ENCODE measurements at places on chromosomes 4 and X.

DNA sequence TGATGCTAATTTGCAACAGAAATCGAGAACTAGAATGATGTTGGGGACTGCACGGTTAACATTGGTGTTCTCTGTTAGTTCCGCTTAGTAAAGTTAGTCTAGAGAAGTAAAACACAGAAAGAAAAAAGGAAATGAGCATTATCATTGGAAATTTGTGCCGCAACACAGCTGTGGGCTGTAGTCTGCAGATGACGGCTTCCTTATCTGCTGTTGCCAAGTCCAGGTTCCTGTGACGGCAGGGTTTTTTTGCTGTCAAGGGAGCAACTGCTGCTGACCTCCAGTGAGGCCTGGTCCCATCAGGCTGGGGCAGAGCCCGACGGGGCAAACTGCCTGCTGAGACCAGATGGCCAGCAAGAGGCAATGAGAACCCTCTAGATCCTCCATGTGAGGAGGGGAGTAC is 38.9 kb upstream of the PHEX start:
- no peak for DNase-seq

DNA sequence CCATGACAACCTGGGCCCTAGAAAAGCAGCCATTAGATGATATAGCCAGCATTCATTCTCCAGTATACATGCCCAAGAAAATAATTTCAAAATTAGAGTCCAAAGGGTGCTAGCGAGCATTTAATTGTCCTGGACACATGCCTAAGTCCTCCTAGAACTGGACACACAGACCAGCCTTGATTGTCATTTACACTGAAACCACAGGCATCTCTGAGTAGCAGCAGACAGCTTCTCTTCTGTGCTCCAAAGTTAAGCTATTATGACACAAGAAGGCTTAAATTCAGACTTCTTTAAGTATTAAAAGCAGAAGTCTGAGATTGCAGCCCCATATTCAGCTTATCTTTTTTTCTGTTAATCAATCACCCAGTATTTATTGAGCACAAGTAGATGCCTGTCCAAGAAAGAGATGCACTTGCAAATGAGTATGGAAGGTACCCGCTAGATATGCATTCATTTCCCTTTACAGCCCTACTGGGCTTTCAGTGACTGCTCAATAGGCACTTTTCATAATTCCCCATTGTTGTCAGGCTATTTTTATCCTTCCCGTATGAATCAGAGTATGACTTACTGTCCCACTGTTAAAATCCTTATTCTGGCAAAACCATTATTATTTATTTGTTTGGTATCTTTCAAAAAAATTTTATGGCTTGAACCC is 374.1 kb downstream of the FBXW7 start:
- no peak for DNase-seq

GRCh38 chr4:11801466-11802446 is 373.1 kb upstream of the HS3ST1 start:
- no peak for DNase-seq

DNA sequence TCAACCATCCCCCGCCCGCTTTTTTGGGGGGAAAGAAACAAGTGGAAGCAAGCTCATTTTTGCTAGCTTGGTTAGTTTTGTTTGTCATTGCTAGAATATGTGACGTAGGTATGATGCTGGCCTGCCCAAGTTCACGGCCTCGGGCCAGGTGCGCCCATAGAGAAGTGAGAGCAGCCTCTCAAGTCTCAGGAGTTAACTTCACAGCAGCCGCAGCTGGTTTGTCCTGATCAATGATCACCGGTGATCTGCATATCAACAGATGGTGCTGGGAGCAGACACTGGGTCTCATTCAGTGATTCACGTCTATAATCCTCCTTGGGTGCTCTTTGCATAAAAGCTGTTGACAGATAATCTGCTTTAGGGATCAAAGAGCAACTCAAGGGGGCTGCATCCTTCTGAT is 50.1 kb downstream of the ENPP6 start:
- no peak for DNase-seq

GRCh38 chr4:77493829-77494551 is 111.6 kb upstream of the CXCL13 start:
- DNase-seq: no peak

GRCh38 chrX:153861151-153861550 is 24.8 kb downstream of the L1CAM start:
- no peak for DNase-seq

DNA sequence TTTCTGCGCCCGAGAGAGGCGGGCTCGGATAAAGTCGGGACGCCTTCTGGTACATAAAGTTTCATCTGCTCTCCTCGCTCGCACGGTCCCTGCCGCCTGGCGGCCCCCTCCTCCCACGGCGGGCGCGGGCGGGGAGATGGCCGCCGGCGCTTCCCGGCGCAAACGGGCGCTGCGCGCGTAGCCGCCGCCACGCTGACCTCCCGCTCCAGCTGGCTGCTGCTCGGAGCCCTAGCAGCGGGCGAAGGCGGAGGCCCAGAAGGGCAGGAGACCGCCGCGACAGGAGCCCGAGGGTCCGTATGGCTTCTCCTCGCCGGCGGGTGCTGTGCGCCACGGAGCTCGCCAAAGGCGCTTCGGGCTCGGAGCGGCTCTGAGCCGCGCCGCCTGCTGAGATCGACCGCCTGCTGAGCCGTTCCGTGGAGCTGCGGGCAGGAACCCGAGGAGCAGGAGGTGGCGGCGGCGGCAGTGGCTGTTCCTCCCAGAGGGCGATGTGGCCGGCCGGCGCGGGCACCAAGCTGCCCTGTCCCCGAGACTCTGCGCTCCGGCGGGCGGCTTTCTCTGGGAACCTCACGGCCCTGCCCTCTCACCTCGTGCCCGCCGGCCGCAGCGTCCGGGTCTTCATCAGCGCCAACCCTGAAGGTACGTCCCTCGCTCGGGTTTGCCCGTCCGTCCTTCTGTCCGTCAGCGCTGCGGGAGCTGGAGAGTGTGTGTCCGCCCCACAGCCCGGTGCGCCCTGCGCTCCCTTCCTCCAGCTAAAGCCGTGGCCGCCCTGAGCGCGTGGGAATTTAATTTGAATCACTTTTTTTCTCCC is at the start of gene NWD2:
Gene NWD2 (plus strand): TSS at position 161 of the 808 bp plus-strand sequence. CDS start 325 bp downstream, at position 486.
- DNase-seq: no peak

DNA sequence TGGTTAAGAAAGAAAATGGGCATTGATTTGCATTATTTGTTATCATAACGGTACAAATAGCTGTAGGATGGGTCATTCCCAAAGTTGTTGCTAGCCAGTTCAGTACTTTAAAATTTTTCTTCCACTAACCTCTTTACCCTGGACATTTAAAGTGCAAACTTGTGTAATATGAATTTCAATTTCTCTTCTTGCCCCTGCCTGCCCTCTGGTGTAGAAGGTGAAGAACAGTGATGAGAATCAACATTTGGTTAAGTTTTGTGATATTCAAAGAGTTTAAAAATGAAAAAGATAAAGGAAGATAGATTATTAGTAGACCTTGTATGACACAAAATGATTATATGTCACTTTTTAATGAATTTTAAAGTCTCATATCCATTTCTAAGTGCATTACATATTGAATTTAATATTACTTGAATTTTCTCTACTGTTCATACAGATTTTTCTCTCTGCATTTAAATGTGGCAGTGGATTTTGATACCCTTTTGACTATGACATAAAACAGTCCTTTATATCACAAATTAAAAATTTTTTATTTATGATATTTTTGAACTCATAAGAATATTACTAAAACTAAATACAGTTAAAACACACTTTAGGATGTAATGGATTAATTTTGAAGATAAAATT is 337.7 kb downstream of the BMPR1B start:
- no peak for DNase-seq

- no peak for DNase-seq
Measured at GRCh38 chrX:825991-826390, 195.4 kb downstream of the SHOX start.

DNA sequence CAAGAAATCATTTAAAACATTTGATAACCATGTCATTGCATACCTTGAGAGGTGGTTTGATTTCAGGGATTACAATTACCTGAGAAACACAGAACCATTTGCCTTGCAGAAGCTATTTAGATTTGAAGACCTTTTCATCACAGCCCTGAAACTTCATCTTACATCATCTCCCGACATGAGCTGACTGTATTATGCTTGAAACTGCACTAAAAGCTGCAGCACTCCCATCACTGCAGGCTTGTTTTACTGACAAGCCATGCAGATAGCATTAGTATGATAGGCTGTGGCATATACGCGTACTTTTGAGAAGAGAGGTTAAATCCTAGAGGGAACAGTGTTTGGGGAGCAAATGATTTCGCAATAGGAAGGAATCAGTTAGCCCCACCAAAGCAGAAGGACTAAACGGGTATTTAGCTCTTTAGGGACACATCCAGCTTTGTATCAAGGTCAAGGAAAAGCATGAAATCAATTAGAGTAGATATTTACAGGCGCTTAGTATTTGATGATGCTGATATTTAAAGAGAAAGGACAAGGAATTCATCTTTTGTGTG is 133.2 kb upstream of the DIAPH2 start:
- DNase-seq: no peak

DNA sequence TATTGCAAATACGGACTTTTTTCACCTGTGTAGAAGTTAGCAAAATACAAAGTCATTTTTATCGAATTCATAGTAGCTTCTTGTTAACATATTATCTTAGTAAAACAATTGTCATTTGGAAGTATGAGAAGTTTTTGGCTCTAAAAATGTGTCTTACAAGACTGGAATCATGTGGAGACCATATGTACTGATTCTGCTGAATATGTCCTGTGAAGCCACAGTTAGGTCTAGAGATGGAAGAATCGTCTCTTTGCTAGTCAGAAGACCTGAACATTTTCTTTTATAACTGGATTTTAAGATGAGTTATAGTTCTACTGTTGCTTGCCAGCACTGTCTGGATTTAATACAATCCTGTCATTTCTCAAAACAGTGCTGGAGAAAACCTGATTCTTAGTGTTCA is 29.0 kb downstream of the TMEM165 start:
- no peak for DNase-seq

- DNase-seq: no peak
Measured at GRCh38 chr4:76991161-76991660, 41.7 kb downstream of the SEPTIN11 start.

- no peak for DNase-seq
Measured at GRCh38 chr4:99710681-99711345, 53.2 kb upstream of the C4orf54 start.

GRCh38 chr4:152972821-152973628 is 36.9 kb downstream of the FHDC1 start:
- no peak for DNase-seq

GRCh38 chrX:113728937-113729336 is 854.9 kb upstream of the HTR2C start:
- DNase-seq: no peak

DNA sequence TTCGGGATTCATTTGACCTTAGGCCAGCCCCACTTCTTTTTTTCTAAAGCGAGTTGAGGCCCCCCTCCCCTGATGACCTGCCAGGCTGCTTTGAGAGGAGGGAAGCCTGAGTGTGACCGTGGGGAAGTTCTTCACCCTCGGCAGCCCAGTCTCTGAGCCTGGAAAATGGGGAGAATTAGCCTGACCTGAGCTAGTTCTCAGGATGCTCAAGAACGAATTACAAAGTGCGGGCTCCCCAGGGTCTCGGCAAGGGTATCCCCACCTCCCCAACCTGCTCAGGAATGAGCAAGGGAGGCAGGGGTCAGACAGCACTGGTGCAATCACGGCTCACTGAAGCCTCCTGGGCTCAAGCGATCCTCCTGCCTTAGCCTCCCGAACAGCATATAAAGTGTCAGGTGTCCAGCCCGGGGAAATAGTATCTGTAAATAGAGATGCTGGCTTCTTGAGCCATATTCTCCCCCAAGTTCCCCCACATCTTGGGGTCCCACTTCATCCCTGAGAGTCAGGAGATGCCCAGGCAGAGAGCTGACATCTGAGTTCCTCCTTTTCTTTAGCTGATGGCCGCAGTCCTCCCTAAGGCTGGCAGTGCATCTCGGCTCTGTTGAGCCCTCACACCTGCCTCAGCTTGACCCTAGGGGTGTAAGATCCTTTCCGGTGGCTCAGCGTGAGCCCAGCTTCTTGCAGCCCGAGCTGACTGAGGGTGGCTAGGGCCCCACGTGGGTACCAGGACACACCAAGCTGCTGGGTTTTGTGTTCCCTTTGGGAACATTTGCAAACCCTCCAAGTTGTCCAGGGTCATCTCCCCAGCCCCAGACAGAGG is 1.6 kb downstream of the DUSP9 start:
- DNase-seq: no peak

DNA sequence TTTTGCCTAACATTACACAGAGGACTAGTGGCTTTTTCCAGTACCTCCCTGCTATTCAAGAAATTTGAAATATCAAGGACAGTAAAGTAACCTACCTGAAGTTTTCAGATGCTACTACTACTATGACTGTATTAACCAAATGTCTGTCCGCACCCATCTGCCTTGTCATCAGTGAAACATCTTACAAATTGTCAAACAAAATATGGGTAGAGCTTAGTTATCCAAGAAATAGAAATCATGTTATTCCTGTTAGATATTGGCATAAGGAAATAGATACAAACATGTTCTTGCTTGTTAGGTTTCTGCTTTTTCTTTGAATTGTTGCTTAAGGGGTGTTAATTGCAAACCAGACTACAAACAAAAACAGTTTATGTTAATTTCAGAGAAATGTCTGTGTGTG is 63.9 kb downstream of the PLS3 start:
- no peak for DNase-seq

DNA sequence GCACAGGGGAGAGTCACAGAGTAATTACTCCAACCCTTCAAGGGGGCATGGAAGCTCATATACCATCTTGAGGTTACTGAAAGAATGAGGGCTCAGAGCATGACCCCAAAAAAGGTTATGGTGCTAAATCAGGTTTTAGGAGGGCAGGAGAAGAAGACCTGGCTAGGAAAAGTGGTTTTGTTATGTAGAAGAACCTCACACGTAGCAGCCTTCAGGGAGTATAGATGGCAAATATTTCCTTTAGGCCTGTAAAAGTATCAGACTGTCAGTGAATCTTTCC is 102.0 kb upstream of the PDE5A start:
- DNase-seq: no peak

GRCh38 chr4:33649015-33649414 is 2595.3 kb downstream of the ARAP2 start:
- no peak for DNase-seq

DNA sequence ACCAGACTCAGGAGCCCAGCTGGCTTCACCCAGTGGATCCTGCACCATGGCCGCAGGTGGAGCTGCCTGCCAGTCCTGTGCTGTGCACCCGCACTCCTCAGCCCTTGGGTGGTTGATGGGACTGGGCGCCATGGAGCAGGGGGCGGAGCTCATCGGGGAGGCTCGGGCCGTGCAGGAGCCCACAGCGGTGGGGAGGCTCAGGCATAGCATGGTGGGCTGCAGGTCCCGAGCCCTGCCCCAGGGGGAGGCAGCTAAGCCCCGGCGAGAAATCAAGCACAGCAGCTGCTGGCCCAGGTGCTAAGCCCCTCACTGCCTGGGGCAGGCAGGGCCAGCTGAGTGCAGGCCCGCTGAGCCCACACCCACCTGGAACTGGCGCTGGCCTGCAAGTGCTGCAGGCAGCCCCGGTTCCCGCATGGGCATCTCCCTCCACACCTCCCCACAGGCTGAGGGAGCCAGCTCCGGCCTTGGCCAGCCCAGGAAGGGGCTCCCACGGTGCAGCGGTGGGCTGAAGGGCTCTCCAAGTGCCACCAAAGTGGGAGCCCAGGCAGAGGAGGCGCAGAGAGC is 464.1 kb upstream of the DIPK2B start:
- DNase-seq: no peak
